ENCODE measurements at places on chromosomes 7 and 10. TPM values are rescaled to one million over a fixed set of nuclear protein-coding genes. Genes with fewer than 3 reads are reported as not detected.

Gene HMX2
- total RNA-seq: not detected

Gene TLX1
- not detected for total RNA-seq

Gene GOT1
- 20.1 TPM for total RNA-seq

Gene ANXA8L1
- total RNA-seq: not detected

Gene STOX1
- total RNA-seq: 0.21 TPM

Gene TAS2R5
- 1.1 TPM for total RNA-seq

Gene GPR85
- not detected for total RNA-seq

Gene LZTS2
- total RNA-seq: 24.8 TPM

Gene NPTX2
- total RNA-seq: not detected

Gene AKR1C8
- 0.26 TPM for total RNA-seq

Gene MYO3A
- not detected for total RNA-seq

Gene SBDS
- total RNA-seq: 60.6 TPM

Gene STEAP2
- total RNA-seq: 0.24 TPM

Gene MCM10
- total RNA-seq: 71.0 TPM

Gene CDNF
- total RNA-seq: 1.5 TPM

Gene FAM20C
- total RNA-seq: 0.08 TPM

Gene LFNG
- total RNA-seq: 48.8 TPM

Gene PMPCB
- total RNA-seq: 76.6 TPM

Gene NKX1-2
- not detected for total RNA-seq

Gene NYAP1
- total RNA-seq: 0.15 TPM

Gene SFTPA1
- total RNA-seq: 0.11 TPM

Gene SAMD9
- 35.7 TPM for total RNA-seq

Gene DGKI
- 2.0 TPM for total RNA-seq

Gene FAM180A
- total RNA-seq: not detected

Gene ZKSCAN1
- 74.6 TPM for total RNA-seq

Gene ZNF804B
- not detected for total RNA-seq

Gene BCCIP
- total RNA-seq: 58.6 TPM

Gene COBL
- total RNA-seq: not detected

Gene GHRHR
- not detected for total RNA-seq

Gene NCF1
- total RNA-seq: 0.24 TPM

Gene TMEM196
- total RNA-seq: not detected

Gene TUBB8
- not detected for total RNA-seq

Gene TFEC
- 0.22 TPM for total RNA-seq

Gene BTRC
- total RNA-seq: 14.8 TPM

Gene EIF4EBP2
- 29.0 TPM for total RNA-seq

Gene SRRM3
- total RNA-seq: not detected

Gene CTNNA3
- not detected for total RNA-seq

Gene RASSF4
- total RNA-seq: 4.4 TPM

Gene PON3
- not detected for total RNA-seq

Gene PTPRE
- total RNA-seq: 54.1 TPM

Gene EBLN1
- total RNA-seq: not detected
